ENCODE measurements at places on chromosomes 7 and 10.
A peak's percentile ranks its signal among the peaks of the same experiment; 100 is the strongest.

- peak; percentile 58 for DNase-seq
These were observed 18.8 kb upstream of the GNA12 start for GRCh38 chr7:2862831-2863361.

DNA sequence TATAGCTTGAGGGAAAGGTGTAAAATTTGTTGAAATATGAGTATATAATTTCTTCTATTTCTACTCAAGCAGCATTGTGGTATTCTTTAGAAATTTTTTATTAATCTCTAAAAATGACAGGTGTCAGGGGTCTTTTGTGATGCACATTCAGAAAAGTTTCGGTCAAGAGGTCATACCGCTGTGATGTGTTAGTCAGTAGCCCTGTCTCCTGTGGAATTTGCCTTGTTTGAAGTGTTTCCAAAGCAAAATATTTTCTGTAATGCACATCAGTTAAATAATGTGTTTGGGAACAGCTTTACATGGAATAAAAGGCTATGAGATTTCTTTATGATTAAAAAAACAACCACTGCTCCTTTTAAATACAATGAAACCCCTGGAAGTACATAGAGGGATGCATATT is 35.8 kb downstream of the FOXP2 start:
- no peak for DNase-seq

DNA sequence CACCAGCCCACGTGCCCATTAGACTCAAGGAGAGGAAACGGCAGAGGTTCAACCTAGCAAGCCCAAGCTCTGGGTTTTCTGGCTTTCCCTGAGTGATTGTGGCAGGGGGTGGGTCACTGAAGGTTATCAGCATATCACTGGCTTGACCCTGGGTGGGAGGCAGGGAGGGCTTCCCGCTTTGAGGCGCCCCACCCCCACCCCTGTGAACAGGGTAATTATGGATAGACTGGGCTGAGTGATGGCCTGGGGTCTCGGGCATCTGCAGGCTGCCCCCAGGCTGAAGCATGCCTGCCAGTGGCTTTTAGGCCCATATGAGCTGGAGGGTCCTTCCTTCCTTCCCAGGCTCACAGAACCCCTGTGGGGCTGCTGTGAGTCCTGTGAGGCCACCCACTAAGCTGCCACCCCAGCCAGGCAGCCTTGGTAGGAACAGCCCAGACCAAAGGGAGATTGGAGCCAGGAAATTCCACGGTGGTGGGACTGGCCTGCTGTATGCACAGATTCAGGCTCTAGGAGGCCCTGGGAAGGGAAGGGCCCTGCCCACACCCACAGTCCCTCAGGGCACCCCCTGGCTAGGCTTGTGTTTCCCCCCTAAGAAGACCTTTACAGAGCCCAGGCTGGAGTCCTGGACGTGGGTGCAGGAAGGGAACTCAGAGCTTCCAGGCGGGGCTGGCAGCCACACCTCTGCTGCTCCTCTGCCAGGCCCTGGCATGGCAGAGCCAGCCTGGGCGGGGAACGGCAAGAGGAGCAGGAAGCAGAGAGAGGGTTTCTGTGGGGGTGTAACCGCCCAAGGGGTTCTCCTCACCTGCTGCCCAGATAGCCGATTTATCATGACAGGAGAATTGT is 33.1 kb downstream of the GPRIN2 start:
- peak; percentile 37 for DNase-seq

DNA sequence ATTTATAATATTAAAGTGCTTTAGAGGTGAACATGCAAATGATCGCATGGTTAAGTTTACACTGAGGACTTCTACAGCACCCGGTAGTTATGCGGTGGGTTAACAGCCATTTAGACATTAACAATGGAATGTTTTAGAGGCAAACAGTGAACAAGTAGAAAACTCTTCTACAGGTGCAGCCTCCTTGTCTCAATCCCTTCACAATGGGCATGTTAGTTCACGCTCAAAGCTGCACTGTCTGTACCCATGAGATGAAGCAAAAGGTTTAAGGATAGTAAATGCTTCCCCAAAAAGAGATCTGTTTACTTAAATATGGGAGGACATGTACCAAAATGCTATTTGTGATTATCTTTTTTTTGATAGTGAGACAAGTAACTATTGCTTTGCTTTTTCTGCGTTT is 25.1 kb downstream of the PUS7 start:
- DNase-seq: no peak

DNA sequence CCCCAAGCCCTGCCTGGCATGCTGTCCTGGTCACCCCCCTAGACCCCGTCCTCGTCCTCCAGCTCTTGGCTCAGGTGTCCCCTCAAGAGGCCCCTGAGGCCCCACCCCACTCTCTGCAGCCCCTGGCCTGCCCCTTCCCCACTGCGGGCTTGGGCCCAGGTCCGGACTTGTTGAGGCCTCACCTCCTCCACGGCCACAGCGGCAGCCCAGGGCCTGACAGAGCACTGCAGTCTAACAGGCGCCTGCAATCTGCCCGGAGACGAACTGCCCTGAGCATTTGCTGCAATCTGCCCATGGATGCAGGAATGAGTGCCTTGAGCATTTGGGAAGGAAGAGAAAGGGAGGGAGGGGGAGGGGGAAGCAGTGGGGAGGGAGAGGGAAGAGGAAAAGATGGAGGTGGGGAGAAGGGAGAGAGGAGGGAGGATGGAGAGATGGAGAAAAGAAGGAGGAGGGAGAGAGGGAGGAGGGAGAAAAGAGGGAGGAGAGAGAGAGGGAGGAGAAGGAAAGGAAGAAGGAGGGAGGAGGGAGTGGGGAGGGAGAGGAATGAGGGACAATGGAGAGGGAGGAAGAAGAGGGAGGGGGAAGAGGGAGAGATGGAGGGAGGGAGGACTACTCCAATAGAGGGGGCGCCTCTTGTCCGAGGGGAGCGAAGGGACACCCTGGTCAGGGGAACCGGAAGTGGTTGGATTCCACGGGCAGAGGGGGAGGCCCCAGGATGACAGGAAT is 73.9 kb downstream of the PDGFA start:
- DNase-seq: no peak

GRCh38 chr7:143416565-143417149 is 8.0 kb upstream of the EPHA1 start:
- no peak for DNase-seq

DNA sequence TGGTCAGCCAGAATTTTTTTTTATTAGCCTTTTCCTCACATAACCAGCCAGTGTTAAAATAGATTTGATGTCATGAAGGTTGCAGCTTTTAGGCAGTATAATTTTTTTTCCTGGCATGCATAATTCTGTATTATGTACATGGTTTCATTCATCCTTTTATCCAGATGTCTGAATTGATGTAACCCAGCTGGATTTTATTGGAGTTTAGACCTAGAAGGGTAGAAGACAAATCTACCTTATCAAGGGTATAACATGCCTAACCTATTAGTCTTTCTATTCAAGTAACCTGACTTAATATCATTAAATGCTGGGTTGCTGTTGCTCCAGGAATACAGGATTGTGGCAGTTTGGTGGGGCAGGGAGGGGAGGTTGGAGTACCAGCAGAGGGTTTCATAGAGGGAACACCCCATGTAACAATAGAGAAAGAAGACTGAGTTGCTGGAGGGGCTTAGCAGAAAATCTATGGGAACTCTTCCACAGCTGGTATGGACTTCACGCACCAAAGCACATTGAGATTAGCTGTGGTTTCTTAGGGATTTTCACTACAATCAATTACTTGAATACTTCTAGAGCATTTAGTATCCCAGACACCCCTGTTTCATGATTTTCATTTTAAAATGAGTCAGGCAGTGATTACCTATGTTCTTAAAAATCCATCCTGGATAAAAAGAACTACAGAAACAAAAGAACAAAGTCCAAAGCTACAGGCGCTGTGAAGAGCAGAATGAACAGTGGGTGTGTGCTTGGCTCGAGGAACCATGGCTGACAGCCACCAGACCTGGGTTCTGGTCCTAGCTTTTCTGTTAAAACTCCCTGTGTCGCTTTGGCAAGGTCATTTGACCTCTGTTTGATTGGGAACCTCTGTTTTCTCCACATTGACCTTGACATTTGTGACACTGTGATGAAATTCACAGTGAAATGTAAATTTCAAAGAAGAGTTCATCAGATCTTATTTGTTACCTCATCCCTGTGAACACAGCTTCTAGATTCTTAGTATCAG is 93.5 kb downstream of the CREM start:
- no peak for DNase-seq
